CMK (cell line): ENCODE measurements at places on chromosomes 1 and 21.

GRCh38 chr21:35896060-35896459, 164.3 kb downstream of the SETD4 start:
- DNase-seq, result no peak

- no peak for DNase-seq
Observed at GRCh38 chr21:44909719-44910118, 11.0 kb downstream of the ITGB2 start.

GRCh38 chr1:167428395-167428794, 89.9 kb downstream of the CD247 start:
- DNase-seq, result no peak

DNA sequence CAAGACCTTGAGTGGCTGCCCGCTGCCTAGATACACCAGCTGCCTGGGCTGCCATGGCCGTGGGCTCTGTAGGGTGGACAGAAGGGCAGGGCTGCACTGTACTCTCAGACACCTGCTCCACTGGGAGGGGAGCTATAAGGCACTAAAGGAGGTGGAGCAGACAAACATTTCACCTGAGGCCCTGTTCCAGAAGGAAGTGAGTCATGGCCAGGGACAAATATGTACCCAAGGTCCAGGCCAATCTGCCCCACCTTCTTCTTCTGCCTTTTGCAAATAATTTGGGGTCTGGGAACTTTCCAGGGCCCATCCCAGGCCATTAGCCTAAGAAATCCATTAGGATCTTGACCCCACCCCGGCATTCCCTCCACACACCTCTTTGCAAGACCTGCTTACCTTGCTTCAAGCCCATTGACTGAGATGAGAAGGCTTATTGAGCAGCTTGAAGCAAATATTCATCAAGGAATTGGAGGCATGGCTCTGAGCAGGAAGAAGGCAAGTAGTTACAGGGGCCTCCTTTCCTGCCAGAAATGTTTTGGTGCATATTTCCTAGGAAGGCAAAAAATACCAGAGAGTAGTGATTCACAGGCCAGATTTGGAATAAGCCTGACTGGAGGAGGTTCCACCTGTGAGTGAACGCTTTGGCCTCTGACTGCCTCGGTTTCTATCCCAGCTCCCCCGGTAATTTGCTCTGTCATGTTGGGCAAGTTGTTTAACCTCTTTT, at the start of gene CAPN8:
CAPN8 (minus strand) TSS at position 110 of the 721 bp plus-strand sequence; CDS start at position 55, 55 bp downstream.
- no peak for DNase-seq

DNA sequence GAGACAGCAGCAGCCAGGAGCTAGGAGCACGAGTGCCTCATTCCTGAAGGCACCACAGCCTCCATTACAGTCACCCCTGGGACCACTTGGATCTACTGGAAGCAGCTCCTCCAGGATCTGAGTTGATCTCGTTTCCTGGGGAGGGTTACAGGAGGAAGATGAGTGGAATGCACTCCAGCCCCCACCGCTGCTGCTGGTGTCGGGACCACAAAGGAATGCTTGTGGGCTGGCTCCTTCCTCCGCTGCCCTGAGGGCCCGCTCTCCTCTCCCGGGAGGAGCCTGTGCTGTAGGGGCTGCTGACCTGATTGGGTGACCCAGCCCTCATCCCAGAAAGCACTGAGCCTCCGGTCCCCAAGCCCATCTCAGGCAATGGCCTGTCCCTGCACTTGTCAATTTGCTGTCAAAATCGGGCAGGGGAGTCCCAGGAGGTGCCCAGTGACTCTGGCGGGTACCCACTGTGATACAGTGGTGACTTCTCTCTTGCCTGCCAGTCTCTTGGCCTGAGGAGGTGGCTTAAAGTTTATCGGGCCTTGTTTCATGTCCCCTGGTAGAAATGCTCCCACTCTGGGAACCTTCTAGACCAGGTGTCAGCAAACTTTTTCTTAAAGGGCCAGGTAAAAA, 23.1 kb downstream of the IL10RB start:
- DNase-seq, result no peak

GRCh38 chr1:59263111-59263510, 33.8 kb upstream of the FGGY start:
- no peak for DNase-seq

DNA sequence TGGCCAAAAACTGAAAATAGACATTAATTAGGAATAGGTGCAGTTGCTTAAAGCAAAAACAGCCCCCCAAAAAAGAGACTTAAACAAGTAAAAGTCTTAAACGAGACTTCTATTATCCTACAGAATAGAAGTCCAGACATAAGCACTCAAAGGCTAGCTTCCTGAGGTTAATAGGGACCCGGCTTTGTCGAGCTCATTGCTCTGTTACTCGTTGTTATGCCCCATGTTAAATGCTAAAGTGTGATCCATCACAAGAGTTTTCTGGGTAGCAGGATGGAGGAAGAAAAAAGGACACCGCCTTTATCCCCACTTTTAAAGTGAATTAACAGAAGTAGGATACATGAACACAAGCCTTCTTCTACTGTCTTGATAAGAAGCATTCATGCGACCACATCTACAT, 10.6 kb downstream of the CD1D start:
- no peak for DNase-seq

- no peak for DNase-seq
Observed at GRCh38 chr1:92663775-92664174, 121.1 kb downstream of the EVI5 start.

DNA sequence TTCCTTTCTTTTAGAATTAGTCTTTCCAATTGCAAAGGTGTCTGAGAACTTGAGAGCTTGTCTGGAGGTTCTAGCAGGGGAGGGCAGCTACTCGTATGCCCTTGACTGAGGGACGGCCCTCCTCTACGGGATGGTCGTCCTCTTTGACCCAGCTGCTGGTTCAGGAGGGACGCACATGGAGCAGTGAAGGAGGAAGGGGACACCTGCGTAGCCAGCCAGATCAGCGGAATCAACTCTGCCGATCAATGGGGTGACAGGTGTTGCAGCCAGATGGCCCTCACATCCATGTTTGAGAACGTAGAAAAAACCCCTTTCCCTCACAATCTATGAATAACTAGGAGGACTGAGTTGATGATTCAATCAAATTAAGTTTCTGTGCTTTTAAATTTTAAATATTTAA, 15.7 kb upstream of the A3GALT2 start:
- DNase-seq, result no peak

DNA sequence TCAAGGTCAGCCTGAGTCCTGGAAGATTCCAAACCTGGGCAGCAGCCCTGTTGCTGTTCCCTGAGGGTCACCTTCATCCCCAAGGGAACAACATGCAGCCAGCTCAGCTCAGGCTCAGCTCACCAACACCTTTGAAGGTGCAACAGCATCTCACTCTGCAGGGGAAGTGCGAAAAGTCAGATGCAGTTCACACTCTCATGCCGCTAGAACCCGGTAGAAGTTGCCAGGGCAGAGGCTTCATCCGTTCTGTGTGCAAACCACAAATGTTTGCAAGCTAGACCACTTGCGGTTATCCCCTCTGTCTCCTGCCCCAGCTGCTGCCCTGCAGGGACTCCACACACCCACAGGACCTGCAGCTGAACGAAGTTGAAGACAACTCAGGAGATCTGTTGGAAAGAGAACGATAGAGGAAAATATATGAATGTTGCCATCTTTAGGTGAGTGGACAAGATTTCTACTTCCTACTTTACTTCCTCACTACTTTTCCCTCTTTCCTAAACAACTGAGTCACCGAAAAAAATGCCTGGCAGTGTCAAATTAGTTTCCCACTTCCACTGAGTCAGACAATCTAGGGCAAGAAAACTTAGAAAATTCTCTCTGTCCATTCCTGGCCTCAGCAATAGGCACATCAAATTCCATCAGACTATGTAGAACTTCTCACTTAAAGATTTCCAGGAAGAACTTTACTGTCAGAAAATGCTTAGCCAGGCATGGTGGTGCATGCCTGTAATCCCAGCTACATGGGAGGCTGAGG, 1.8 kb upstream of the FCRL6 start:
- DNase-seq, result no peak

GRCh38 chr21:37870221-37870620, 46.0 kb downstream of the KCNJ6 start:
- no peak for DNase-seq

DNA sequence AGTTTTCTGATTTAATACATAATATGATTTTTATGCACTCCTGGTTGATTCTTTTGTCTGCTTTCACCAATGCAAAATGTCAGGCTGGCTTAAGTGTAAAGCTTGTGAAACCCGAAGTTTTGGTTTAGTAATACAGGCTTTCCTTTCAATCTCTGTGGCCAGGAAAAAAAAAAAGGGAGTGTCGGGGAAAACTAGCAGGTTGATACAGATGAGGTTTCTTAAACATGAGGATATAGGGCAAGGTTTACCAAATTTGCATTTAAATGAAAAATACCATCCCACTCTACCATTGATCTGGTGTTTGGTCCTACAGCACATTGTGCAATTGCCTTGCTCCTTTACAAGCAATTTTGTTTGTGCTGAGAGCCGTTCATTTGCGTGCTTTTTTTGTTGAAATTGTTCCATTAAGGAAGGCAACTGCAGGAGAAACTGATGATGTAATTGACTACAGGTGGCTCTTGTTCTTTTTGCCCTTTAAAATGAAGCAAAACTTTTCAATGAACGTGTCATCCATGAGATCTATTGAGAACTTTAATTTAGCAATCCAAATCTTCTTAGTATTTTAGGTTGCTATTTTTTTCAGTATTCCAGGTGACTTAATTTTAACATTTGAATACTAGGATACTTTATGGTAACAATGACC, 22.7 kb downstream of the CLIC6 start:
- no peak for DNase-seq

DNA sequence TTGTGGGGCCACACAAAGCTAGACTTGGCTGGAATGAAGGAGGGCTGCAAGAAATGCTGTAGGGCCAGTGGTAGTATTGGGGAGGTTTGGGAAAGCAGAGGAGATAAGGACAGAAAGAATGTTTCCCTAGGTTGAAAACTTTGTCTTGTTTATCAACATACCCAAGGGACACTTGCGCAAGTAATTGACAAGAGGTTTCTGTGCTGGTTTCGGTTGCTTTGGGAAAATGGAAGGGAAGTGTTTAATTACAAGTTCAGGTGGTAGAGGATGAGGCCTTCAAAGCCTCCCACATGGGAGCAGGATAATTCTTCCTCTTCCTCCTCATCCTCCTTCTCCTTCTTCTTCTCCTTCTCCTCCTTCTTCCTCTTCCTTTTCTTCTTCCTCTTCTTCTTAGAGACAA, 182.1 kb upstream of the LMO4 start:
- DNase-seq, result no peak

- DNase-seq, result no peak
Observed at GRCh38 chr21:30605968-30606367, 5.1 kb downstream of the KRTAP22-1 start.
